ENCODE measurements at places on chromosomes 3 and 15.

- no peak for DNase-seq
Measured at GRCh38 chr3:131702146-131702545, 199.4 kb upstream of the MRPL3 start.

DNA sequence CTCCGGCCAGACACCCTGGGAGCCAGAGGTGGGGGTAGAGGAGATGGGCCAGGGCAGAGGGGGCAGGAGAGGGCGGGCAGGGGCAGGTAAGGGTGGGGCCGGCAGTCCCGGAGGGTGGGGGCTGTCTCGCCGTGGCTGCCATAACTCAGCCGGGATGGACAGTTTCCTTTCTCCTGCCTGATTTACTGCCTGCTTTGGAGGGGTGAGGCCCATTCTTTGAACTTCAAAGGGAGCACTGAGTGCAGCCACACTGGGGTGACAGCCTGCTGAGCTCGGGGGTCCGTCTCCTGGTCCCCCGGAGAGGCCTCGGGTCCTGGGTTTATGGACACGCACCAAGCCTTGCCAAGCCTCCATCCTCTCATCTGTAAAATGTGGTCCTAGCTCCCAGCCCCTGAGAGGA is 135.4 kb downstream of the FBLN2 start:
- DNase-seq = no peak

GRCh38 chr3:21944251-21944650 is 193.2 kb upstream of the ZNF385D start:
- DNase-seq = no peak

DNA sequence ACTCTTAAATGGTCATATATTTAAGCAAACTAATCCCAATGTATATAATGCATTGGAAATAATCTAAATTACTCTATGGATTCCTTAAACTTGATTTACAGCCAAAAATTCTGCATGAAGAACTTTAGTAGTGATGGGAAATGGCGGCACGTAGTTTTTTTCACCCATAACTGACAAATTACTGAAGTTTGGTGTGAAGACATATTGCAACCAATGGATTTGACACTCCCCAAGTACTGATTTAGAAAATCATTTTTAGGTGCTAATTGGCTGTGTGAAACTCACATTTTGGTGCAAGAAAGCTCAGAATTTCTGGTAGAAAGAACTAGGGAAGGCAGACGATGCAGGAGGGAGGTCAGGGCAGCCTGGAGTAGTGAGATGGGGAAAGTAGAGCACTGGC is 19.3 kb upstream of the TMEM108 start:
- no peak for DNase-seq

DNA sequence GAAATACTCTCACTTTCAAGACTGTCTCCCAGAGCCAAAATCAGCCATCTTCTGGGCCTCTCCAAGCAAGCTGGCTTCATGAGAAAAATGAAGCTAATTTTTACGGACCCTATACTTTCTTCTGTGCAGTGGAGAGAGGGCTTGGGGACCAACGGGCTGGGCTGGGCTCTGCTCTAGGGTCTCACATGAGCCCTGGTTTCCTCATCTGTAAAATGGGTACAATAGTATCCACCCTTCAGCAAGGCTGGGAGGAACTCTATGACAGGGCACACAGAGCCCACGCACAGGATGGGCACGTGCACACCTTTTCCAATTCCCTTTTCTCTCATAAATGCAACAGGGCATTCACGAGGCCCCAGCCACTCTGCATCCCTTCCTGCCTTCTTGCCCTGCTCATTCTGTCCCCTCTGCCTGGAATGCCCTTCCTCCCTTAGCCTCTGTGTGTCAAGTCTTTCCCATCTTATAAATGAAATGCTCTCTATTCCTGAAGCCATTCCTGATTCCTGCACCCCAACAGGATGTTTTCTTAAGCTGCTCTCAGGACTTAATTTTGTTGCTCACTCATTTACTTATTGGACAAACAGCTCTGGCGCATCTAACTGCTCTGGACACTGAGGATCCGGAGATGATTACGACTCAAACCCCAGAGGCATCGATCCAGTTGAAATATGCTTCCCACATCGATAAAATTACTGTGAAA is 32.9 kb upstream of the SEC13 start:
- DNase-seq = no peak

- no peak for DNase-seq
Measured at GRCh38 chr15:73982222-73982962, 9.7 kb downstream of the STOML1 start.

GRCh38 chr15:76514282-76514681 is 177.7 kb downstream of the ISL2 start:
- no peak for DNase-seq

- no peak for DNase-seq
Measured at GRCh38 chr3:184618811-184619210, 57.2 kb downstream of the EPHB3 start.

DNA sequence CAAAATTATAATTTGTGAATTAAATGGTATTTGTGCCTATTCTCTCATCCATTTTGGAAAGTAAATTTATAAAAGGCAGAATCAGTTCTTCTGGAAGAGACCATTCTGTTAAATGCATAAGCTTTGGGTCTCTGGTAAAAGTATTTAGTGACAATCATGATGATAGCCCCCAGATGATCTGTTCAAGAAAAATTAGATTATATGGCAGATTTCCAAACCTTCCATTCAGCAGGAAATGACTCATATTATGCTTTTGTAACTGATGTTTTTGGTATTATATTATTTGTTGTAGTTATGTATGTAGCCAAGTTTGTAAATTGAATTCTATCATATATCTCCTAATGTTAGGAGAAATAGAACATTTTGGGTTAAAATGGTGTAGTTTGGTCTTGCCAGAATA is 340.8 kb upstream of the DPH6 start:
- no peak for DNase-seq

DNA sequence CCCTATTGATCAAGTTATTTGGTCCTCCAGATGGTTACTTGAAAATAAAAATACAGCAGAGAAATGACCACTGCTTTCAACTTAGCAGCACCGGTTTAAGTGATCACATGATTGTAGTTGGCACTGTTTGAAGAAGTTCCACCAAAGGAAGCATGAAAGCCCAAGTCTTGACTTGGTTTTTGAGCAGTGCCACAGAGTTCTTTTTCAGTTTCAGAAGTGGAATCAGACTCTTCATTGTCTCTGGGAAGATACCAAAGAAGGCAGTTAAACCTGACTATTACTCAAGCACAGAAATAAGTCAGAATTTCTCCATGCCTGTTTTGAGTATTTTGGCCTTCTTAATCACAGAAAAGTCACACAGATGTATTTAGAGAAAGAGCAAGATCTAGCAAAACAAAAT is 66.7 kb downstream of the BBX start:
- DNase-seq = no peak

DNA sequence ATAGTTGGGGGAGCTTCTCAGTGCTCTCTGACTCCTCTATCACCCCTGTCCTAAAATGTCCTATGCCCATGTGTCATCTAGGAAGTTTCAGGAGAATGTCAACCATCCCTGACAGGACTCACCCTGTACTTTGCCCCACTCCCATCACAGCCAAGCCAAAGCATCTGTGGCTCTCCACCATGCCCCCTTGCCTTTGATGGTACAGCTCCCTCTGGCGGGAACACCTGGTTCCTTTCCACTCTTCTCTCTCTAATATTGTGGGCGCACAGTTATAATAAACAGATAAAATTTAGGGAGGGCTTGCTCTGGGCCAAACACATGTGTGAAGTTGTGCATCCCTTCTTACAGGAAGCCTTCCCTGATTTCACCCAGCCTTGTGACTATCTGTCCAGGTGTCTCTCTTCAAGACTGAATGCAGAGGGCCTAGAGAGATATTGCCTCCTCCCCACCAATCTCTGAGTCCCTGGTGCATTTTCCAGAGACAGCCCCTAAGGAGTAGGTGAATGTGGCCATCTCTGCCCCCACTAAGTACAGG is 62.8 kb downstream of the ISG20 start:
- DNase-seq = no peak

DNA sequence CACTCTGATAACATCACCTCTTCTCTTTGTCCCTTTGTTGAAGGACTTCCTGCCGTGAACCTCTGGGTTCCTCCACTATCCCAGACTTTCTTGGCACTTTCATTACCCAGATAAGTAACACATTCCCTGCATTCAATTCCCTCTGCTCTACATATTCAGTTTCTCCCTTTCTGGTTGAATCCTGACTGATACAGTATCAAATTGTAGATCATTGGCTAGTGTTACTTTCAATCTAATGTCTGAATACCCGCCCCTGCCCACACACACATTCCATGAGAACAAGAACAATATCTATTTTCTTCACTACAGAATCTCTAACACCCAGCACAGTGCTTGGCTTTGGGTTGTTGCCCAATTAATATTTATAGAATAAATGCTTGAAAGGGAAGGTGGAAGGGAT is 163.5 kb downstream of the ABHD5 start:
- no peak for DNase-seq

DNA sequence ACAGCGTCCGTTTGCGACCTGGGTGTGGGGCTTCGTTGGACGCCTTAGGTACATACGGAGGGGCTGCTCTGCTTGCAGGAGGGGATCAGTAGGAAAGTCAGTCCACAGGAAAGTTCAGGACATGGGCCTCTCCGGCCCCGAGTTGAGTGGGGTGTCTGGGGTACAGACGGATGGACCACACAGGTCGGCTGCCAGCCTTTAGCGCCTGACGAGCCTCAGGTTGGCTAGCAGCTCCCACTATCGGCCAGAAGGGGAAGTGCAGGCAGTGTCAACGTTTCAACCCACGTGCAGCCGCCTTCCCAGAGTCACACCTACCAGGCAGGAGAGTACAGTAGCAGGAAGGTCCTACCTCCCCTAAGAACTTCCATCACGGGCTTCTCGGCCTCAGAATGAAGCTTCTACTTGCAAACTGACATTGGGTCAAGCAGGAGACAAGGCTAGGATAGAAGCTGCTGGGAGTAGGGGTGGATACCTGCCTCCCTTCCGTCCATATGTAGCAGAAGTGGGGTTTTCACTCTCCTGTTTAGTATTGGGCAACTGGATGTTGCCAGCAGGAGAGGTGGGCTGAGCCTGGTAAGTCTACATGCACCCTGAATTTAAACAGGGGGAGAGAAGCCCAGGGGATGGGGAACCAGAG is 1.8 kb upstream of the SCN5A start:
- no peak for DNase-seq

Data from cortex of kidney (tissue), 1 donor.